ENCODE measurements at places on chromosomes 16 and 17. TPM values are rescaled to one million over a fixed set of nuclear protein-coding genes. Genes with fewer than 3 reads are reported as not detected.

DNA sequence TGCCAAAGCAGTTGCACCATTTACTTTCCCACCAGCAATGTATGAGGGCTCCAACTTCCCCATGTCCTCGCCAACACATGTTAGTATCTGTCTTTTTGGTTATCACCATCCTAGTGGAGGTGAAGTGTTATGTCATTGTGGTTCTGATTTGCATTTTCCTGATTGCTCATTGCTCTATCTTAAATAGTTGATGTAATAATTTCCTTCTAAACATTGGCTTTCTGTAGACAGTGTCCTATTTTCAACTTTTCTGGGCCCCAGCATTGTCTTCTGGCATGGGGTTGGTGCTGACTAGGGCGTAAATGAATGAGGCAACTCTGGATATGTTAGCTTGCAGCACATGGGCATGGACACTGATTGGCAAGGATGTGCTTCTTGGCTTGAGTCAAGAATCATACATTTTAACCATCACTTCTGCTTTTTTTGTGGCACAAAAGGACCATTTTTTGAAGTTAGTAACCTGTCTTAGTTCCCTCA lies 25.1 kb downstream of the PLCG2 start:
- no peak for DNase-seq

PLEKHH3 gene
- total RNA-seq: not detected

SP6 gene
- total RNA-seq: 0.33 TPM

GRCh38 chr17:59827721-59828477 lies 64.8 kb downstream of the TUBD1 start:
- DNase-seq: no peak
